ENCODE measurements at places on chromosomes 12 and 14.

GRCh38 chr12:88309546-88309945 lies 167.4 kb downstream of the TMTC3 start:
- DNase-seq: no peak

GRCh38 chr12:59559696-59560095 lies 36.1 kb upstream of the SLC16A7 start:
- no peak for DNase-seq

DNA sequence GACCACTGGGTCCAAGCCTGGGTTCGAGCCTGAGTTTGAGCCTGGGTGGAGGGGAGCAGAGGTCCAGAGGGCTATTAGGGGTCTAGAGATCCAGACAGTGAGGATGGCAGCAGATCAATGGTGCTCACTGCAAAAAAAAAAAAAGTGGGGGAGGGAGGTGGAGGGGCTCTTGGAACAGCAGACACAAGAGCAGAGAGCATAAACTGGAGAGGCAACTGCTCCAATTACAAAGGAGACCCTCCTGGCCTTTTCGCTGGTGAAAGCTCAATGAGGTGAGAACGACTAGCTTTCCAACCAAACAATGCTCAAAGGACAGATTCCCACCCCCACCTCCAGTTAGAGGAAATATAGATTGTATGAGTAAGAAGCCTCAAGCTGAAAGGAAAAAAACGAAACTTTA lies 124.2 kb upstream of the TSPAN8 start:
- no peak for DNase-seq

GRCh38 chr12:1518591-1519516 lies 75.5 kb downstream of the FBXL14 start:
- DNase-seq: no peak

GRCh38 chr14:68247676-68248268 lies 428.2 kb downstream of the RAD51B start:
- no peak for DNase-seq

DNA sequence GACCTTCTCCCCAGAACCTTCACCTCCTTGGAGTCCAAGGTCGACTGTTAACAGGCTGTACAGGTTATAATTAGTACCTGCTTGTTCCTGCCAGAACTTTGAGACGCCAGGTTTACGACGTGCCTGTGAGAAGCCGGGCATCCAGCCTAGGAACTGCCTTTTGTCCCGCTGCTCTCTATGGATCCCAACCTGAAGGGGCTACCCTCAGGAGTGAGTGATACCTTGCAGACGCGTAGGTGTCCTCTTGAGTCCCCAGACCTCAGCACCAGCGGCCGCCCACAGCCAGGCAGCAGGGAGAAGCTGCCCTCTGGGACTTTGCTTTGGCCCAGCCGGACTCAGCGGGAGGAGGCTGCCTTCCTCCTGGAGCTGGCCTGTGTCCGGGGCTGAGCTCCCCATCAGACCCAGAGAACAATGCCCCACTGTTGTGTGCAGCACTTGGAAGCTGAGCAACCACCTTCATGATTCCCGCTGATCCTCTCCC lies 16.2 kb downstream of the SYNE3 start:
- DNase-seq: no peak

- DNase-seq: no peak
Measured at GRCh38 chr12:56362130-56363059, at the start of gene APOF. Gene APOF, minus strand, starts transcription at chr12:56362857. Its CDS starts 112 bp downstream, at chr12:56362745.

DNA sequence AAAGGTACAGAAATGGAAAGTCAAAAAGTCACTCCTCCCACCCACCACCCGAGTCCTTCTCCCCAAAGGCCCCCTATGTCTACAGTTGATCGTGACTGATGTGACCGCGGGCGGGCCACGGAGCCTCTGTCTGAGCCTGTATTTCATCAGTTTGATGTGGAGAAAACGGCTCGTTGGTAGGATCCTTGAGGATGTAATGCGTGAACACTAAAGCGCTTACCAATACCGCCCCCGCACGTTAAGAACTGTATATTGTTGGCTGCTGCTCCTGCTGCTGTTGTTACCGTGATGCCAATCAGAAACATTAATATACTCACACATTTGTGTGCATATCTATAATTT lies 24.6 kb upstream of the UBC start:
- DNase-seq: peak; percentile 45

DNA sequence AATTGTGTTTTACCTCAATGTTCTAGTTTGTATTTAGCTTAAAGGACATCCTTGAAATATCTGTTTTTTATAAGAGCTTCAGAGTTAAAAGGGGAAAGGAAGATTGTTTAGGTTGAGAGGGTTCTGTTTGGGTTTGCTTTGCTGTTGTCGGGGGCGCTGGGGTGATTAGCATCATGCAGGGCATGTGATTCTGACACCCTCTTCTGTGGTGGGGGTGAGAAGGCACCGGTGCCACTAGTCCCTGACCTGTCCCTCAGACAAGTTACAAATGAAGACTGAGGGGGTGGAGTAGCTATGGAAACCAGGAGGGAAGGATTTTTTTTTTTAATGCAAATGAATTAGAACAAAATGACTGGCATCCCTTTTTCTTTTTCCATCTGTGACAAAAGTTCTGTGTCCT lies 291.3 kb downstream of the RPAP3 start:
- DNase-seq: no peak

- DNase-seq: no peak
Measured at GRCh38 chr12:7303772-7304171, at the start of gene ACSM4. Gene ACSM4, plus strand, starts transcription at chr12:7304072. Its CDS starts 260 bp downstream, at chr12:7304332.

DNA sequence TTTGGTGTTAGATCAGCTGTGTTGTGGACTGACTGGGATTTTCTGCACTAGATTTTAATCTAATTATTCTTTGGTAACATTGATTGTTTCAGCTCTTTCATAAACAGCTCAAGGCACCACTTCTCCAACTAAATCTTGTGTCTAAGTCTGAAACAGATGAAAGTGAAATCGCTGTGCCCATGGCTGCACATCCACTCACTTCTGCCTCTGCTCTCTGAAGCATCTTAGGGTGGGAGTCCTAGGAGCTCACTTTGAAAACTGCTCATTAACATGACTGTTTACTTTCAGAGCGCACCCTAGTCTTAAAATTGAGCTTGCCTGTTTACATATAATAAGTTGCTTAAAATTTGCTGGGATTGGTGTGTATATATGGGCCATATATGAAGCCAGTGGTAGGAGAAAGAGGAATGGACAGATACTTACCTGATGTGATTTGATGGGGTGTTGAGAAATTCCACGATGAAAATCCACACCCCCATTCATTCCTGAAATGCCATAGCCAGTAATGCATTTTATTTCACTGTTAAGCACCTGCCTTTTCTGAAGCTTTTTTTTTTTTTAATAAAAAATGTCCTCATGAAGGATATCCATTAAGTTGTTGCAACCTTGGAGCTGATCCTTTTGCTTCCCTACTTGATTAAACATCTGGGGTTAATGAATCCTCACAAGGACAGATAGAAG lies 52.8 kb downstream of the PPFIBP1 start:
- no peak for DNase-seq

GRCh38 chr12:51533799-51534198 lies 57.2 kb upstream of the SCN8A start:
- no peak for DNase-seq

GRCh38 chr12:121013715-121014114 lies 2.6 kb downstream of the C12orf43 start:
- no peak for DNase-seq

All from activated effector memory CD4-positive, alpha-beta T cell treated with Interleukin-2 at 50 U/mL for 16 hours (primary cell).